NCI-H1092 treated with DMSO at 0.1 percent for 48 hours (cell line): ENCODE measurements at places on chromosomes 11 and 22.

- DNase-seq: no peak
These were observed 119.9 kb upstream of the RASSF10 start for GRCh38 chr11:12889243-12889642.

- DNase-seq: no peak
These were observed 94.5 kb upstream of the BLID start for GRCh38 chr11:122210367-122210997.

GRCh38 chr11:6742260-6742659 lies 29.5 kb downstream of the OR2AG2 start:
- DNase-seq: no peak

GRCh38 chr11:132058211-132058772 lies 687.9 kb downstream of the NTM start:
- DNase-seq: no peak

- no peak for DNase-seq
These were observed 16.8 kb downstream of the TREH start for GRCh38 chr11:118662401-118663271.

- peak; percentile 28 for DNase-seq
These were observed 727.3 kb downstream of the LRRC4C start for GRCh38 chr11:40732132-40732531.

GRCh38 chr11:8331767-8332166 lies 68.1 kb upstream of the LMO1 start:
- no peak for DNase-seq

DNA sequence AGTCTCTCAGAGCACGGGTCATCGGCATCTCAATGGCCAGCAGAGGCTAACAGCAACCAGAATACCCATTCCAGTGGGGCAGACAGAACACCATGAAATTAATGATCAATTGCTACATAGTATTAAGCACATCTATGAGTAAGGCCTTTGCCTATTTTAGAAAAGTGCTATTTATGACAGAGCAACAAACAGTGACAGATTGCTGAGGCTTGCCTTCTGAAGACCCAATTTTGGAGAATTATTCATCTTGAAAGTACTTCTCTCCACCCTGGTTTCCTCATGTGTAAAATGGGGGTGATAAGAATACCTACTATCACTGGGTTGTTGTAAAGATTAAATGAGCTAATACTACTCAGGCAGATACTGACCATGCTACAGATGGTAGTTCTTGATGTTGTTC lies 232.7 kb downstream of the TENM4 start:
- DNase-seq: no peak

DNA sequence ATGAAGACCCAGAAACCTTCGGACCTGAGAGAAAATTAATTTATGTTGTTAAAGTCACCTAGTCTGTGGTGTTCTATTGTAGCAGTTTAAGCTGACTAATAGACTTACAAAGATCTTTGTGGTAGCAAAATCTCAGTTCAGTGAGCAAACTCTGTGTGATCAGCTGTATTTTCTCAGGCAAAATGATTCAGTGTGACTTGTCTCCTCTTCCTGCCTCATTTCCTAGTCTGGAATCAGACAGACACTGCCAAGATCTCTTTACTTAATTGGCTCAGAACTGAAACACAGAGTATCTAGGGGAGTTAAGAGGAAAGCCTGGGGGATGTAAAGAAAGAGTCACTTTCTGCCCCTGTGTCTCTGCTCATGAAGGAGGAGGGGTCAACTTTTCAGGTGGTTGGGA lies 564.7 kb downstream of the KCNA4 start:
- no peak for DNase-seq

DNA sequence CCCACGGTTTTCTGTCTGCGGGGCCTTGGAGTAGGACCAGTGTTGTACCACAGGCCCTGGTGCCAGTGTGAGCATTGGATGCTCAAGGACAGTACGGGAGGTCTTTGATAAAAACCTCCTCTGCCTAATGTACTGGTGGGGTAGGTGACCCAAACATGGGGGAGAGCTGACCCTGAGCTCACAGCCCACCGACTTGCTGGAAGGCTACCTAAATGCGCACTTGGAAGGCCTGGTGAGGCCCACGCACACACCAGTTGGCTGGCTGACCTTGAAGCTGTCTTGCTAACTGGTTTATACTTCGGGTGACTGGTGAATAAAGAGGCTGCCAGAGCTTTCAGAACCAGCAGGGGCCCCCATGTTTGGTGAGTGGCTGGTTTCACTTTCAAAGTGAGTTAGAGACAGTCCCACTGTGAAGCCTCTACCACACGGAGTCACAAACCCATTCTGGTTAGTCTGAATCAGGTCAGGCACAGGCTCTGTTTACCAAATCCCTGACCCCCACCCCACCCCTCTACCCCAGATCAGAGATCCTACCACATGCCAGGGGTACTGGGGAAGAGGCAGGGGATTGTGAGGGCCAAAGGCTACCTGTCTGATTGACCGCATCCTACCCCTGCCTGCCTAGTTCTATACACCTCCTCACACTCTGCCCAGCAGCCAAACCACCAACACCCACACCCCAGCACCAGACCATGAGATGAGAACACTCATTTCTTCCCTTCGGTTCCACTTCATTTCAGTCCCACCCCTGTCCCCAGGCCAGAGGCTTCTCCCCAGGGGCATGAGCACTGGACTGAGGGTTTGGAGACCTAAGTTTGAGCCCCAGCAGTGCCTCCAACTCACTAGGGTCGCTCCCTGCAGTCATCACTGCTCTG lies 12.7 kb upstream of the IL2RB start:
- DNase-seq: no peak

GRCh38 chr11:2564008-2564530 lies 119.3 kb downstream of the KCNQ1 start:
- DNase-seq: no peak

DNA sequence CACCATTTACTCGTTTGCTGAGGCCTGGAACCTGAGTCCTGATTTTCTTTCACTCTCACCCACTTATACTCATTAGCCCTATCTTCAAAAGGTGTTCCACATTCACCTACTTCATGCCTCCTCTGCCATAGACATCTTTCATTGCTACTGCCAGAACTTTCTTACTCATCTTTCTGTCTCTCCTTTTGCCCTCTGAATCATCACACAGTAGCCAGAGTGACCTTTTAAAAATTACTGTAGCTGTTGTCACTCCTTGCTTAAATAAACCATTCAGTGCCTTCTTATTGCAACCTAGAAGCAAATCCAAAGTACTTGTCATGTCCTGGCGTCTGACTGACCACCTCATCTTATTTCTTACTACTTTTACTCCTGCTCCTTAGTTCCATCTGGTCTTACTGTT lies 38.2 kb downstream of the ATXN10 start:
- DNase-seq: no peak

GRCh38 chr11:6563667-6564066 lies 39.7 kb downstream of the RRP8 start:
- DNase-seq: no peak

DNA sequence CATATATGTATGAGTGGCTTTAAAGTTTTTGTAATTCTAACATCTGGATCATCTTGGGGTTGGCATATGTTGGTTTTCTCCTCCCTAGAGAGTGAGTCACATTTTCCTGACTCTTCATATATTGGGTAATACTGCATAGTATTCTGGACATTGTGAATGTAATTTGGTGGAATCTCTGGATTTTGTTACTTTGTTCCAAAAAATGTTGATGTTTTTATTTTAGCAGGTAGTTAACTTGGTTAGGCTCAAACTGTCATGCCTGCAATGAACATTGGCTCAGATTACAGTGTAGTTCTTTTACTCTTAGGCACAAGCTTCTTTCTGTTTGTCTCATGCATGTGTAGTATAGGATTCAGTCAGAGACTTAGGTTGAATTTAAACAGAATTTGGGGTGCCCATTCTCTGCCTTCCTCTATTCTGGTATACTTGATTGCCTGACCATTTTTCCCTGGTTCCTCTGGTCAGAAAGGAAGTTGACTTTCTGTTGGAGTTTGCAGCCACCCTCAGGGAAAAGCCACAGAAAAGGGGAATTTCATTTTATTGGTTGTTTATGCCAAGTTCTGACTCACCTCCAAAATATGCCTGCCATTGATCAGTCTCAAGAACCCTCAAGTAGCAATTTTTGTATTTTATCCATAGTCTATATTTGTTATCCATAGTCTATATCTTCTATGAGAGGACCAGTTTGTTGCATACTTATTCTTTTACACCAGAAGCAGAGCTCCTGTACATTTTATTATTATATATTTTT lies 151.7 kb downstream of the UVRAG start:
- no peak for DNase-seq

DNA sequence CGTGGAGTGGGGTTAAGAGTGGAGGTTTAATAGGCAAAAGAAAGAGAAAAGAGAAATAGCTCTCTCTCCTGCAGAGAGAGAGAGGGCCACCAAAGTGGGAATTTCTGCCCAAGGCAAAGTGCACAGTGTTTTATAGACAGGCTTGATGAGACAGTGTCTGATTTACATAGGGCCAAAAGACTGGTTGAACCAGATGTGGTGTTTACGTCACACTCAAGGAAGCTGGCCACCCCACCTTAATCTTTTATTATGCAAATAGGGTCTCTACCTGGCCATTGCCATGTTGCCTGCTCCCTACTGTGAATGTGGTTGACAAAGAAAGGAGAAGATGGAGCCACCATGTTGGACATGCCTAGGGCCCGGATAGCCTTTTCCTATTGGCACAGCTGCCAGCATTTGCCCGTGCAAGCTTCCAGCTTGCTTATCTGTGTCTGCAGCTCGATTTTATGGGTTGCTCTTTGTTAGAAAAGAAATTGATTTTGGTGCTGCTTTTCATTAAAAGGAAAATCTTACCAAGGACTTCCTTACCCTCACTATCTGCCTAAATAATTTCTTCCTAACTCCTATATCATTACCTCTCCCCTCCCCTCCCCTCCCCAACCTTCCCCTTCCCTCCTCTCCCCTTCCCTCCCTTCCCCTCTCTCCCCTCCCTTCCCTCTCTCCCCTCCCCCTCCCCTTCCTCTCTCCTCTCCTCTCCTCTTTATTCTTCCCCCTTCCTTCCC lies 436.0 kb downstream of the NELL1 start:
- no peak for DNase-seq

GRCh38 chr22:29693161-29693560 lies 26.6 kb upstream of the CABP7 start:
- no peak for DNase-seq

DNA sequence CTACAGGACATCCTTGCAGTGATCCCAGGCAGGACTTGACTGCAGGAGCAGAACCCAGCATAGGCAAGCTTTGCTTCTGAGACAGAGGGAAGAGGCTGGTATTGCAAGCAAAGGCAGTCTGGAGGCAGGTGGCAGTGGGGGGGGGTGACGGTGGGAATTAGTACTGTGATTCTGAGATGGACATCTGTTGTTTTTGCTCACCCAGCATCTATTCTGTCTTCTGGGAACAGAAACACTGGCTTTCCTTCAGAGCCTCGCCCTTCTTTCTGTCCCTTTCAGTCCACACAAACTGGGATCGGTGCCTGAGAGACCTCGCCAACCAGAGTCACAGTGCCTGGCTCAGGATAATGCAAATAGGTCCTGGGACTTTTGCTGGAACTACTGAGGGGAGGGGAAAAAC lies 31.2 kb upstream of the RASL10A start:
- DNase-seq: no peak

- DNase-seq: no peak
These were observed 329.5 kb downstream of the OPCML start for GRCh38 chr11:133202816-133203215.

DNA sequence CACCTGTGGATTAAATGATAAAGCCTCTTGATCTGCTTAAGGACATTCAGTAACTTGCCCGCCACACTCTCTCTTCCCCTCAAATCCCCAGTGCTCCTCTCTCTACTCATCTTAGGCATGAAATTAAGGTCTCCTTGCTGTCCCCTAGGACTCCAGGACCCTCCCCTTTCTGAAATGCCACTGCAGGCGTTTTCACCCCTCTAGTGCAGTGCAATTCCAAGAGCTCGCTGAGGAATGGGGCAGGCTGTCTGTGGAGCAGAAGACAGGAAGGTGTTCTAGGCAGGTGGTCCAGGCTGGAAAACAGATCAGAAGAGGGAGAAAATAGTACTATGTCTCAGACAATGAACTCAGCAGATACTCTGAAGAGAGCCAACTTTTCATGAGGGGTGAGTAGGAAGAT lies 55.8 kb upstream of the ARHGAP42 start:
- no peak for DNase-seq

- no peak for DNase-seq
These were observed 8.1 kb downstream of the OR5A2 start for GRCh38 chr11:59418156-59418555.

DNA sequence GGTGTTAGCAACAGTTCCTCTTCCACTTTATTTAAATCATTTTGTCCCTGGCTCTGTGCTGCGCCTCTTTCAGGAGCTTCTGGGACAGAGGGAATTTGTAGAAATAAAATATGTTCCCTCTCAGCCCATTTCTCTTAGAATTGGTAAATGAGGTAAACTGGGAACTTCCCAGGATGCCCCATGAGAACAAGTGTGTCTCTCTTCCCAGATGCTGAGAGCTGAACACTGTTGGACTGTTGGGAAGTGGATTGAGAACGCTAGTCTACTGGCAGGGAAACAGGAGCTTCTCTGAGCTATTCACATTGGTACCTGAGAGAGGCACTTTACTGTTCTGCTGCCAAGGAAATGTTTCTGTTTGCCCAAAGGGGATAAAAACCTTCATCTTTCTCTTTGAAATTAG lies 4.0 kb downstream of the CRY2 start:
- DNase-seq: no peak

- peak; percentile 25 for DNase-seq
These were observed 259.5 kb upstream of the CCDC90B start for GRCh38 chr11:83545494-83546260.

DNA sequence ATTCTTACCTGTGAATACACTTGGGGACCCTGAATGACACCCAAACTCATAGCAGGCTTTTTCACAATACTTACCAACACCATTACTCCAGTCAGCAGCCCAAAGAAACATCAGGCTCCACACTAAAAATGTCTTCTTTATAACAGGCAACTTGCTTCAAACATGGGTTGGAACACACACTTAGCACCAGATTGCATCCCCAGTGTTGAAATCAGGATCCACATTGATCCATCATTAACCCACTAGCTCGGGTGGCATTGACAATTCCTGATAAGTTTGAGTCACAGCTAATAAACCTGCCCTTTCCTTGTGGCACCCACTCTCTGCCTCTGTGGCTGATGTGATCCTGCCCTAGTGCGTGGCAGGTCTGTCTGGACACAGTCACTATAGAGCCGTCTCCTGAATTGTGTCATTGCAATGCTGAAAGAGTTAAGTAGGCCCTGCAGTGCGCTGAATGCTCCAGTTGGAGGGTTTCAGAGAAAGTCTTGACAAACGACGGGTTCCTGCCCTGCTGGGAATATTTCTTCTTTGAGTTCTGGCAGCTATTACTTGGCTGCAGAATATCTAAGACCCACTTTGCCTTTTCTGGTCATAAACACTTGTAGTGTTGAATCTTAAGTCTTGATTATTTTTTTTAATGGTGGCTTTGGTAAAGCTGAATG lies 19.6 kb upstream of the C11orf96 start:
- no peak for DNase-seq

GRCh38 chr22:27253108-27253902 lies 548.3 kb downstream of the MN1 start:
- DNase-seq: no peak
